ENCODE measurements at places on chromosomes 4 and X.

DNA sequence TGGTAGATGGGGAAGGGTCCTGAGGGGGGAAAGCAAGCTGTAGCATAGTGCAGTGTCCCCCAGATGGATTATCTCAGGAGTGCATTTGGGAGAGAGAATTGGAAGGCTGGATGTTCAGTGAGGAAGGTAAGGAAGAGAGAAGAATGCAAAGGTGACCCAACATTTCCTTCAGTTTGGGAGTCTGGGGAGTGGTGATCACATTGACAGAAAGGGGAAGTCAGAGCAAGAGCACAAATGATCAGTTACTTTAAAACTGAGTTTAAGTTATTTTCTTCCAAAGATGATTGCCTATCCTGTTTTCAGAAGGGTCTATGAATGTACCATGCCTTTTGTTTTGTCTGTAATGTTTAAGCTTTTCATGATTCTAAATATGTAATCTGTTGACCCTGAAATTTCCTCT is 47.6 kb downstream of the ARHGAP10 start:
- no peak for DNase-seq

DNA sequence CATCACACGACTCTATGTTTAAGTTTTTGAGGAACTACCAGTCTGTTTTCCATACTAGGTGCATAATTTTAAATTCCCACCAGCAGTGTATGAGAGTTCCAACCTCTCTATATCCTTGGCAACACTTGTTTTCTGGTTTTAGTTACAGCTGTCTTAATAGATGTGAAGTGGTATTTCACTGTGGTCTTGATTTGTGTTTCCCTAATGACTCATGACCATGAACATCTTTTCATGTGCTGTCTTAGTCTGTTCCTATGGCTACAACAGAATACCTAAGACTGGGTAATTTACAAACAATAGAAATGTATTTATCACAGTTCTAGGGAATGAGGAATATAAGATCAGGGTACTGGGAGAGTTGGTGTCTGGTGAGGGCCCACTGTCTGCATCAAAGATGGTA is 51.5 kb upstream of the GPR78 start:
- DNase-seq, result no peak

GRCh38 chrX:41100200-41100599 is 15.0 kb downstream of the USP9X start:
- DNase-seq, result no peak

GRCh38 chr4:40719008-40719623 is 30.6 kb upstream of the NSUN7 start:
- DNase-seq, result peak; percentile 70

- DNase-seq, result peak; percentile 30
These were observed 2.2 kb downstream of the PLXNB3 start for GRCh38 chrX:153766098-153766817.

- DNase-seq, result no peak
These were observed 39.5 kb upstream of the ZNF330 start for GRCh38 chr4:141180991-141181761.

- DNase-seq, result no peak
These were observed 21.9 kb downstream of the AP1AR start for GRCh38 chr4:112253382-112254000.

- no peak for DNase-seq
These were observed 13.2 kb upstream of the SOD3 start for GRCh38 chr4:24781999-24782745.

GRCh38 chr4:173091362-173091761 is 77.2 kb upstream of the GALNT7 start:
- no peak for DNase-seq

- no peak for DNase-seq
These were observed 112.3 kb upstream of the BANK1 start for GRCh38 chr4:101678180-101678579.

- DNase-seq, result no peak
These were observed 102.1 kb downstream of the ANXA3 start for GRCh38 chr4:78653655-78654054.

- DNase-seq, result no peak
These were observed 376.0 kb downstream of the GBA3 start for GRCh38 chr4:23068756-23069155.

DNA sequence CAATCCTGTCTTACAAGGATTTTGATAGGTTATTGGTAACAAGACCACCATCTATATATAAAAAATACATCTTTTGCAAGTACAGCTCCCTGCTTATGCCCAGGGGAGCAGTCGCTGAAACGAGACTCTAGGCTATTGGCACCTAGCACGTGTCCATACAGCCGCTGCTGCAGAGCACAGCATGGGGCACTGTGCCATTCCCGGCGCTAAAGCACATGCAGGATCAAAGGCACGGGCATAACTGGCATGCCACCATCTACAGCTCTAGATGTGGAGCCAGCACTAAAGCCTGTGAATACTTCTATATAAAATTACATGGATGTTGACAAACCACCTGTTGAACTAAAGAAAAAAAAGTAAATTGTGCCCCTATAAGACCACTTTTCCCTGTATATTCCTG is 144.8 kb downstream of the COL25A1 start:
- no peak for DNase-seq

DNA sequence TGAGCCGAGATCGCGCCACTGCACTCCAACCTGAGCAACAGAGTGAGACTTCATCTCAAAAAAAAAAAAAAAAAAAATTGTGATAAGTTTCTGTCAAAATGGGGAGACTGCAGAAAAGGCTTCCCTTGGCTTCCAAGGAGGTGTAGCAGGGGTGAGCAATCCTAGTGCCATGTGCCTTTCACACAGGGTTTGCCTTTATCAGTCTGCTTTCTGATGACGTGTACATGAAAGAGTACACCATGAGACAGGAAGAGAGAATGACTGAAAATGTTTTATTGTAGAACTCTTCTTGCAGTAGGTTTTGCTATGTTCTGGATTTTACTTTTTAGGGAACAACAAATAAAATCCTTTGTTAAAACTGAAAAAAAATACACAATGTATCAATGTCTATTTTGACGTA is 23.4 kb upstream of the ZFP42 start:
- no peak for DNase-seq

GRCh38 chrX:43612400-43612799 is 43.7 kb upstream of the MAOA start:
- no peak for DNase-seq

GRCh38 chrX:154312116-154312515 is 16.5 kb downstream of the TKTL1 start:
- DNase-seq, result no peak

DNA sequence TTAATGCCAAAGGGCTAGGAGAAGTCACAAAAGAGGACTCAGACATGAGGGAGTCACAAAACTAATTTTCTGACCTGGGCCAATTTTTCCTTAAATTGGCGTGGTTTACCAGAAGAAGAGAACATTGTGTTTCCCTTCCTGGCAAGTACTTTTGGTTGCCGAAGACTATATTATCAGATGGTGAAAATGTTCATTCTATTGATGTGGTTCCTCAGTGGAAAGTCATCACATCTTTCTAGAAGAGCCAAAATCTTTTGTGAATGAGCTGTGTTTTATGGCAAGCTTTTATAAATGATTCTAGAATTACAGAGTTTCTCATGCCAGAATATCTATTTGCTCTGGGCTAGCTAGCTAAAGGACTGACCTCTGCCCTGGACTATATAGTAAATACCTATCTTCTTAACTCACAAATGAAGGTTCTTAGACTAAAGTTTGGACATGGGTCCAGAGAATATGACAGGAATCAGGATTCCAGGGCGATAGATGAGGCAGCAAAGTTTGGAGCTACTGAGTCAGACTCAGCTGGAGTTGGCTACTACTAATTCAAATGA is 288.9 kb downstream of the IL1RAPL2 start:
- DNase-seq, result no peak

GRCh38 chr4:145868637-145869409 is 69.8 kb downstream of the ZNF827 start:
- DNase-seq, result no peak

DNA sequence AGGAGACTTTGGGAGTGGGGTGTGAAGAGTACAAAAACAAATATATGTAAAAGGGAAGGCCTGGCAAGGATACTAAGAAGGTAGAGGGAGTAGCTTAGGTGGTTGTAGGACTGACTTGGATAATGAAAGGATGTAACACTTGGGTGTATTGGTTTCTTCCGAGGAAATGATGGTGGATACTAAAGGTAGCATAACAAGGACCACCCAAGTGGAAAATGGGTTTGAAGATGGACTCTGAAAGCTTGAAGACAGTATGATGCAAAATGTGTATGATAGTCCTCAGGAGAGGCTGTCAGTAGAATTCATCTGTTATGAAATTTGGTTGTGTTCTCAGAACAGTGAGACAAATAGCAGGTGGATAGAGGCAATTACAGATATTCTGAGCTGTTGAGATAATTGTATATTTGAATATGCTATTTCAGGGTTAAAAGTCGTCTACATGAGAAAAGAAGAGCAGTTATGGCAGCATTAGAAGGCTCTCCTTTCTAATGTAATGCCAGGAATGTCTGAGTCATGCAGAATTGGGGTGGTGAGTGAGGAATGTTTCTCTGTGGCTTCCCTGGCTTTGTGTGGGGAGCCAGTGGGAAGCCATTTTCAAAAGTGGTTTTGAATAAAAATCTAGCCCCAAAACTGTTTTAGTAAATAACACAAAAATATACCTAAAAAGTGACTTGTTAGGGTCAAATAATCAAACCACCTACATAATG is 75.6 kb downstream of the FHIP1A start:
- DNase-seq, result no peak

DNA sequence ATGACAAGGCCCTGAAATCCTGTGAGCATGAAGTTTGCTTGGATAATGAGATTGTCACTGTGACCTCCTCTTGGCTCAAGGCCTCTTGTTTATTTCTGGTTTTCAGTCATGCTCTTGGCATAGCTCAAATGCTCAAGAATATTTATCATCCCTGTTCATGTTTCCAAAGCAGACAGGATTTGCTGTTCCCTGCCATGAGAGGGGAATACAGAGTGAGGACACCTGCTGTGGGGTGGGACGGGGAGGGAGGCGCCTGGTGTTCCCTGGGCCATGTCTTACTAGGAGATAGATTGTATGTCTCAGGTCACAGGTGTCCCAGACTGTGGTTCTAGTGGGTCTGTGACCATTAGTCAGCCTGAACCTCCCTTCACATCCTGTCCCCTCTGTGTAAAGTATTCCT is 34.9 kb upstream of the SH3RF1 start:
- no peak for DNase-seq

- no peak for DNase-seq
These were observed 4.0 kb downstream of the EFNB1 start for GRCh38 chrX:68832516-68833447.

- DNase-seq, result no peak
These were observed 891.1 kb upstream of the HS3ST1 start for GRCh38 chr4:12319765-12320164.

DNA sequence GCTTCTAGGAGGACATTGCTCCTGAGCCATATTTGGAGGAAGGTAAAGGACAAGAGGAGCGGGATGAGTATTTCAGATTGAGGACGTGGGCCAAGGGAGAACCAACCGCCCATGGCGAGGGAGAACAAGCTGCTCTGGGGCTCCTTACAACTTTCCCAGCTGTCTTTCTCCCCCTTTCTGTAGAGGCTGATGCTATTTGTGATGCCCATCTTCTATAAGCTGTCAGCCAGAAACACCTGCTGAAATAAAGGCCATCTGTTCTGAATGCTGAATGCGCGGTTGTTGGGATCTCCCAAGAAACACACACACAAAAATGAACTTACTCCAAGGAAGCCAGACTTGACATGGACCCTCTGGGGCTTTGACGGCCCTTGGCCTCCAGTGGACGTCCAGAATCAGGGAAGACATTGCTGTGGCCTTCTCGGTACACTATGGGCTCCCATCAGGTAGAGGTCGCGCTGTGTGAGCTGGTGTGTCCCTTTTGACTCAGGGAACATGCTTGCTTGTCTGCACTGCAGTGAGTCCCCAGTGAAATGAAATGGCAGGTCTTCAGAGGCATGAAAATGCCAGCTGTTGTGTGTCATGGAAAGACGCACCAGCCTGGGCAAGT is 30.9 kb downstream of the RWDD4 start:
- no peak for DNase-seq

- no peak for DNase-seq
These were observed 603 bp upstream of the SMS start for GRCh38 chrX:21939906-21940305.

DNA sequence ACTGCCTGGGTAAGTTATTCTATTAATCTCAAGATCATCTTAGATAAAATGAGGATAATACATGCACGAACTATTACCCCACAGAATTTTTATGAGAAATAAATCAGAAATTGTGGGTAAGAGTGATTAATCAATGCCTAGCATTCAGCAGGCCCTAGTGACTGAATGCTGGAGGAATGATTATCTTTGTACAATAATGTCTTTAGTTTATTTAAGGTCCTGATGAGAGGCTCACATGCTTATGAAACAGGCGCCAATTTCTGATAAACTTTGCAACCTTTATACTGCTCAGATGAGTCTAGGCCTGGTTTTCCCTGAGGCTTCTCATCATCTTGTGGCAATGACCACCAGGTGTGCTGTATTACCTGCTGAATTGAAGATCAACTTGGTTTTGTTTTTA is 27.8 kb upstream of the BMP2K start:
- DNase-seq, result no peak

All from D341Med (cell line).